ENCODE measurements at places on chromosomes 7 and 10.

GRCh38 chr10:48946332-48946731 lies 6.7 kb upstream of the LRRC18 start:
- no peaks in the 10 kb centered on the region for H3K36me3 ChIP-seq
- no peak overlapping the region for H3K4me3 ChIP-seq
- no peaks in the 10 kb centered on the region for H3K4me1 ChIP-seq
- H3K27me3 ChIP-seq, result no peaks in the 10 kb centered on the region
- DNase-seq, result no peak

DNA sequence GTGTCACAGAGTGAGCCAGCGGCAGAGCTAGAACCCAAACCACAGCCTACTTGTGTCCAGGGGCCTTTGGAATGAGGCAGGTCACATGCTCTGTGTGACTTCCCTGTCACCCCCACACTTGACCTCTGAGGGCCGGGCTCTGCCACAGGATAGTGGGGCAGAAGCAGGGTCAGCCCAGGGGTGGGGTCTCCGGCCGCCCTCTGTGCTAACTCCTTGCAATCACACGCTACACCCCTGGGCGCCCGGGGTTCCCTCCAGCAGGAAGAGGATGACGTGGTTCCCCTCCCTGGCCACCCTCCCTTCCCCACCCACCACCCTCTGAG lies 19.8 kb downstream of the TECPR1 start:
- H3K4me1 ChIP-seq, result no peaks in the 10 kb centered on the region
- peaks cover 14% of the 10 kb centered on the region for H3K36me3 ChIP-seq
- no peak overlapping the region for H3K4me3 ChIP-seq
- no peak for DNase-seq
- H3K27ac ChIP-seq, result no peak overlapping the region

DNA sequence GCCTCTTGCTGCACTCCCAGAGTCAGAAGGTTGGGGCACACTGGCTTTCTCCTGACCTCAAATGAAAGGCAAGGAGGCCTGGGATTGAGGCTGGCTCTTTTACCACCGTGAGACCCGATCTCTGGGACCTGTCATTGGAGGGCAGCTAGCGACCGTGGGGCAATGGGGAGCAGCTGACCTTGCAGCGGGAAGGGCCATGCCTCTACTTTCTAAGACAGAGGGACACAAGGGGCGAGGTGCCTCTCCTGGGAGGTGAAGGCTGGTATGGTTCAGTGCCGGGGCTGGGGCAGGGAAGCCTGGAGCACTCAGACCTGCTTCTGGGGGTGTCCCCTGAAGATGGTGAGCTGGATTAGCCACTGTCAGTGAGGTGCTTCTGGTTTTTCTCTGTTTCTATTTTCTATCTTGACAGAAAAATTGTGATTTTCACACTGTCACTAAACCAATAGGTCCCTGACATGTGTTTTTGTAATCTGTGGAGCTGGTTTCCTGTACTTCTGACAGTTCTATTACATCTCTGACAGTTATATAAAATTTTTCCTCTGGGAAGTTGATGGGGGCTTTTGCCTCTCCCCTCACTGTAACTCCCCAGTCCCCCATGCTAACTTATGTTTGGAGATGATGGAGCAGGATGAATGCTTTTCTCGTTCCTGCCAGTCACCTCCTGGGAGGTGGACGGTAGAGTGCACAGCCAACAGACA lies 340.8 kb downstream of the RPS24 start:
- H3K4me1 ChIP-seq, result no peaks in the 10 kb centered on the region
- H3K4me3 ChIP-seq, result no peak overlapping the region
- no peaks in the 10 kb centered on the region for H3K27me3 ChIP-seq
- DNase-seq, result no peak
- H3K36me3 ChIP-seq, result no peaks in the 10 kb centered on the region
- H3K27ac ChIP-seq, result no peak overlapping the region

GRCh38 chr7:142478479-142479220 lies 220.8 kb upstream of the PRSS58 start:
- H3K27me3 ChIP-seq, result no peaks in the 10 kb centered on the region
- no peaks in the 10 kb centered on the region for H3K36me3 ChIP-seq
- H3K4me1 ChIP-seq, result peaks cover 40% of the 10 kb centered on the region
- peak overlapping the region; percentile 6 for H3K27ac ChIP-seq

- peaks cover 39% of the 10 kb centered on the region for H3K36me3 ChIP-seq
- no peak for DNase-seq
- no peak overlapping the region for H3K27ac ChIP-seq
Observed at GRCh38 chr7:157234271-157234670, 95.5 kb downstream of the UBE3C start.
